ENCODE measurements at places on chromosomes 2 and 18.

DNA sequence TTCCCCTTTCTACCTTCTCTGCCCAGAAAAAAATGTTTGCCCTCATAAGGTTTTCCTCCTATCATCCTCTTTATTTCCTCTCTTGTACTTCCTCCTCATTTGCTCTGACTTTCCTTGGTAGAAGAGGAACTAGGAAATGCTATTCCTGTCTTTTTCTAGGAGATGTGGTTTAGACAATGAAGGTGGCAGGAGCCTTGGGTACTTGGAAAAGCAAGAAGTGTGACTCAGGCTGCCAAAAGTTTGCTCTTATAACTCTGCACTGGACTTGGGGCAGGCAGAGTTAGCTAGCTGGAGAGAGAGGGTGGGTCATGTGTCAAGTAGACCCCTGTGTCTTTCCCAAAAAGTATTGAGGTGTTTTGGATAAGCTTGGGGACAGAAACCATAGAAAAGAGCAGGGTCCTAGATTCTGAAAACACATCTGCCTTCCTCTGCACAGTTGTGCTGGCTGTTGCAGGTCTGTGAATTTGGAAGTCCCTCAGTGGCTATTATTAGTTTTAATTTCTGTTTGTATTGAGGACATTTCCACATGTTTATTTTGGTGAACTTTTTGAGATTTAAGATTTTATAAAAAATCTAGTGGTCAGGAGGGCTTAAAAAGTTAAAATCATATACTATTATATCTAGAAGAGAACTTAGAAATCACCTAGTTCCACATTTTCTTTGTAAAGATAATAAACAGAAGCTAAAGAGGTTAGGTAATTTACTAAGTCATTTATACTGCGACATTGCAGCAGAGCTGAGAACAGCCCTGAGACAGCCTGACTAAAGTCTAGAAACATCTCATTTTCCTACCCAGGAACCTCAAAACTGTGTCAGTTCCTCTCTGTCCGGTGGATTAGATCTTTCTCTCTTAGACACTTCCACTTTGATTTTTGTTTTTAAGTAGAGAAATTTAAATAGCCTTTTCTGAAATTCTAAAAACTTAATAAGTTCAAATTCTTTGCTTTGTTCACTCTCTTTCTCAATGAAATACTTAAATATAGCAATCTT lies 16.0 kb downstream of the INSIG2 start:
- DNase-seq = no peak

- no peak for DNase-seq
These were observed 7.4 kb downstream of the SPDYA start for GRCh38 chr2:28818053-28818452.

GRCh38 chr18:43108882-43109281 lies 6.6 kb downstream of the RIT2 start:
- no peak for DNase-seq

GRCh38 chr2:154336201-154336600 lies 362.3 kb upstream of the KCNJ3 start:
- no peak for DNase-seq

DNA sequence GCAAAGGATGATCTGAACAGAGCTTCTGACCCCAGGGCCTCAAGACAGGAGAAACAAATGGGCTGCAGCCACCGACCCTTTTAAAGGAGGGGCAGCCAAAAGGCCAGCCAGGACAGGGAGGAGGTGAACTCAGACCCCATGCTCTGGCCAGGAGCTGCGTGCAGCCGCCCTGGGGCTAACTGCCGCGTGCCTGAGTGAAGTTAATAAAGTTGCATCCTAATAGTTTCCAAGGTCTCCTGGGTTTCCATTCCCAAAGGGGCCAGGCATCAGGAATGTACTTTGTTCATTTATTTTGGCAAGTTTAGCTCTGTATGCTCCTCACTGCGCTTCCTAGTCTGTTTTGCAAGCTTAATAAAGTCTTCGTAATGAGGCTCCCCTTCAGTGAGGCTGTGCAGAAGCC lies 60.7 kb downstream of the EN1 start:
- DNase-seq = no peak

- DNase-seq = no peak
These were observed 76.5 kb downstream of the CCDC102B start for GRCh38 chr18:68874361-68874760.

DNA sequence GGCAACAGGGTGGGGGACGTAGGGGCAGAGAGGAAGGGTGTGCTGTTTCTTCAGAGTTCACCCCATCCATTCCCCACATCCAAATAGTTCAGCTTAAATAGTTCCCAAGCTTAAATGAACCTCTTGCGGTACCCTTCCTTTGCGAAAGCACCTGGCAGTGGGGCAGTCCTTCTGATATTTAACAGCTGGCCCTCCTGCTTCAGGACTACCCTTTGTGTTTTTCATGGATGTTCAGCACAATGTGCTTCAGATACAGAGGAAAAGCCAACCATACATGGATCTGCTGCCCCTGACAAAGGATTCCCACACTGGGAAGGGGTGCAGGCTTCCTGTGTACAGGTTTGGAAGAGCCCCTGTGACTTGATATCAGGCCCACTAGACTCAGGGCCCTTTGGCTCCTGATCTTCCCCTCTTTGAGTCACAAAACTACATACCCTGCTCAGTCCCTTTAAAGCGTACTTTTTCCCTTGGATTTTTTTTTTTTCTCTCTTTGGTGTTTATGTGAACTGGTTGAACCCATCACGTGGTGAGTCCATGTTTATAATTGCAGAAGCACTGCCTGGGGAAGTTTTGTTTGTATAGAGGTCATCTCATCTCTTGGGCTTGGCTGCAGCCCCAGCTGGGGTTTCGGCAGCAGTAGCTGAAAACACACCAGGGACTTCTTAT lies 45.3 kb upstream of the IGFBP5 start:
- no peak for DNase-seq

GRCh38 chr2:220855296-220855695 lies 716.8 kb downstream of the EPHA4 start:
- DNase-seq = no peak

DNA sequence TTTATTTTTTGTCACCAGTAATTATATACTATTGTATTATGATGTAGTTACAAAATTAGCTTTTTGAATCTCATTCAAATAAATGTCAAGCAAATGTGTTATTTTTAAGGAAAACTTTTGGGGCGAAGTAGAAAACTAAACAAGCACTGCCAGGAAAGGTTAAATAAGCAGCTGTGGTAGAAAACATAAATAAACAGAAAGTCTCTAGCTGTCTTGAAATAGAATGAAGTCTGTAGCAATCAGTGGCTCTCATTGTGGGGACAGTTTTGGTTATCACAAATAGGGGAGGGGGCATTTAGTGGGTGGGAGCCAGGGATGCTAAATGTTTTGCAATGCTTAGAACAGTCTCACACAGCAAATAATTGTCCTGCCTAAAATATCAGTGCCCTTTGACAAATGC lies 3.4 kb downstream of the INSIG2 start:
- no peak for DNase-seq

GRCh38 chr18:59311631-59312030 lies 6.8 kb downstream of the CPLX4 start:
- no peak for DNase-seq

GRCh38 chr2:151423760-151424159 lies 14.1 kb downstream of the RIF1 start:
- DNase-seq = no peak

- no peak for DNase-seq
These were observed 44.1 kb downstream of the MREG start for GRCh38 chr2:215969131-215969841.

DNA sequence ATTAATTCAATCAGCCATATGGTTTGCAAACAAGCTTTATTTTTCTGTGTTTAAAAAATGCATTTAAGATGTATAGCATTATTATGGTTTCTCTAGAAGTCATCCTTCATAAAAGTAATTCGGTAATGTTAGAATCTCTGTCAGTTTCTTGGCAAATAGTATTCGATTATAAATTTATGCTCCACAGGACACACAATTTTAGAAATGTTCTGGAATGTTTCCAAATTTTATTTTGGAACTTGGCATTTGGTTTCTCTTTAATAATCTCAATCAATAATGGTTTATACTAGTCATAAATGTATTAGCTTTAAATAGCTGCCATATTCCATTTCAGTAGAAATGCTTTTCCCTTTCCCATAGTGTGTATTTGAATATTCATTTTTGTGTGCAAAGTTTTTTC lies 156.4 kb downstream of the PLCL1 start:
- DNase-seq = no peak

GRCh38 chr2:58227171-58227917 lies 13.8 kb downstream of the FANCL start:
- DNase-seq = no peak

DNA sequence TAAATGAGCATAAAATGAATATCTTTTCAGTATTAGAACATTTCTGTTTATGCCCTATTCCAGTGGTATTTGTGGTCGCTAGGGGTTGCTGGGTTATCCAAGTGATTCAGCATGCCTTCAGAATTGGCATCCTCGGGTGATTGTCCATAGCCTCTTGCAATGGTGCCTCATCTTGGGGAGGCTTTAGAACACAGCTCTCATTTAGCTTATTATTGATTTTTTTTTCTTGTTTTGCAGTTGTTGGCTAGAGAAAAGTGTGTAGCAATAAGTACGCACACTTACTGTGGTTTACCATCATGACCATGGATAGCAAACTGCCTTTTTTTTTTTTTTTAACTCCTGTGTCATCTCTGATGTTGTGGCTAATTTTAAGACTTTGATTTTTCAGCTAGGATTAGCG lies 33.6 kb downstream of the PLEKHA3 start:
- no peak for DNase-seq

DNA sequence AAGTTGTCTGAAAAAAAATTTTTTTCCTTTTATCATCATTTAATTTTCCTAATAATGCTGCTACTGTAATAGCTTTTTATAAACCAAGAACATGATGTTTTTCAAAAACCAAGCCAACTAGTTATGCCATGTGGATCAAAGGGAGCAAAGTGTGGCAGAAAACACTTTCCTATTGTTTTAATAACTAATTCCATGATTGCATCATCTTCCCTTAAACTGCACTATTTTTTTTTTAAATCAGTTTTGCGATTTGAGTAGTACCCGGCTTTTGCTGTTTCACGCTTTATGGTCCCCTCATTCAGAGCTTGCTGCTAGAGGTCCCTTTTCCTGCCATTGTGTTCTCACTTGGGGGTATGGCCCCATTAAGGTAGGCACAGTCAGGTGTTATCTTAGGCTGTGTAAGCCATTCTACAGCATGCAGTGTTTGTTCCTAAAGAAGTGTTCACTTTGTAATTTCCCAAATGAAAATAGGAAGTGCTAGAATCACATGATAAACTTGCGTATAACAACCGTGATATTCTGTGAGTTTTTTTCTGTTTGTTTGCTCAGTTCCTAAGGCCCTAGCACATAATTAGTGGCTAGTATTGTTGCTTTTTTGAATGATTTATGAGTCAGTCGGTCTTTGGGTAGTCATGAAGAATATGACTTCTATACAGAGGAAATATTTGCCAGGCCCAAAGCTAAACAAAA lies 225.8 kb downstream of the PTGR3 start:
- no peak for DNase-seq

DNA sequence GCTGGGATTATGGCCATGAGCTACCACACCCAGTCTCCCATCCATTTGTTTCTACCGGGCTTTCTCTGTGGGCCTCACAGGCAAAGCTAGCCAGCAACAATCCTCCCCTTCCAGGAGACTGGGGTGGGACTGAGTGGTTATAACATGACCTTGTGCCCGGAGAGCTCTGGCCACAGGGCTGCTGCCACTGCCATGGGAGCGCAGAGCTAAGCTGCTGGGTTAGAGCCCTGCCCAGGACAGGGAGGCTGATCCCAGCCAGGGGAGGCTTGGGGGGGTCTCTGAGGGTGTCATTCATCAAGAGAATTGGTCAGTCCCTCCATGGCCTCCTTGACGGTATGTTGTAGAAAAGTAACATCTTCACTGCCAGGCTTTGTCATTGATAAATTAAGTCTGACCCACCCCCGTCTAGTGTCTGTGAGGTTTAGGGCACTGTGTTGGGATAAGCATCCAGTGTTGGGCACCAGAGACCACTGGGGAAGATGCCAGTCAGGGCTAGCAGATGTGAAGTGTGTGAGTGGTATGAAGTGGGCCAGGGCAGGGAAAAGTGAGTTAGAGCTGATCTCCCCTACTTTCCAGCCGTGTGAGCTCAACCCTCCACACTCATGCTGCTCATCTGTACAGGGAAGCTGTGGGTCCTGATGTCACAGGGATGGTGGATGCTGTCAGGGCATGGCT lies 368.4 kb upstream of the HS6ST1 start:
- no peak for DNase-seq

- no peak for DNase-seq
These were observed 133.2 kb downstream of the NCK2 start for GRCh38 chr2:105877945-105878344.

Measured in DMS 273 treated with DMSO at 0.1 percent for 48 hours (cell line).